H7 (cell line): ENCODE measurements at places on chromosomes 7 and 10. TPM values are rescaled to one million over a fixed set of nuclear protein-coding genes. Genes with fewer than 3 reads are reported as not detected.

- no peak for DNase-seq
Observed at GRCh38 chr10:74055383-74056049, 57.6 kb downstream of the VCL start.

- DNase-seq = no peak
Observed at GRCh38 chr10:112071596-112072133, 111.9 kb downstream of the GPAM start.

- peak; percentile 88 for DNase-seq
Observed at GRCh38 chr7:45259966-45260646, 102.5 kb downstream of the RAMP3 start.

Gene ALKBH4
- total RNA-seq = 29.1 and 30.5 TPM in 2 replicates

- no peak for DNase-seq
Observed at GRCh38 chr7:85815526-85815925, 628.7 kb upstream of the SEMA3D start.

GRCh38 chr7:2403718-2404648 is 572 bp downstream of the CHST12 start:
- DNase-seq = peak; percentile 90

Gene ABCF2
- total RNA-seq = 47.3 and 48.5 TPM in 2 replicates

GRCh38 chr7:132030086-132030568 is 473.7 kb upstream of the PODXL start:
- no peak for DNase-seq

Gene MSS51
- 1.7 and 2.2 TPM in 2 replicates for total RNA-seq

Gene TMEM139
- 1.2 and 2.5 TPM in 2 replicates for total RNA-seq
